ENCODE measurements at places on chromosomes 13 and 19.

GRCh38 chr13:20411638-20412342 lies 113.9 kb downstream of the CRYL1 start:
- DNase-seq = no peak

DNA sequence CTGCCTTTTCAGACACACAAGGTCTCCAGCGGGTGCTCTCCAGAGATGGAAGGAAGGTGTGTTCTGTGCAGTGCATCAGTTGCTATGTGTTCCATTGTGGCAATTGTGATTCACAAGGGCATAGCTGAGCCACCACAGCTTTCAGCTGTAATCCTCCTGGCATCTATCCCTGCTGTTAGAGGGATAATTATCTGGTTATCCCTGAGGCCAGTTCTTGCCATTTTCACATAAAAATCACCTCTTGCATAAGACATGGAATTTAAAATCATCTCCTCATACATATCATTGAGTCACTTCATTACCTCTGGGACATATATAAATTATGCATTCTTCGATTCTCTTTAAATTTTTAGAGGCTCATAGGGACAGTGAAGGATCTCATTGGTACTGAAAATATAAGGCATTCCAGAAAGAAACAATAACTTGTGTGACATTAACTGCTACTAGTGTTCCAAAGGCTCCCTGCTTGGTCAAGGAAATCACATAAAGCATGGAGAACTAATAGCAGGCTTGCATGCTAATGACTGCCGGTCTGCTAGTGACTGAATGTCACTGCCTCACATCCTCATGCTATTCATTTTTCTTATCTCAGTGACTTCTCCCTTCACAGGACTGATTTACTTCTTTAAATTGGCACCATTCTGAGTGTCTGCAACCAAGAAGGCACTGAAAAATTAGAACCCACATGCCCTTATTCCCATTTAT lies 214.0 kb downstream of the ENOX1 start:
- no peak for DNase-seq

DNA sequence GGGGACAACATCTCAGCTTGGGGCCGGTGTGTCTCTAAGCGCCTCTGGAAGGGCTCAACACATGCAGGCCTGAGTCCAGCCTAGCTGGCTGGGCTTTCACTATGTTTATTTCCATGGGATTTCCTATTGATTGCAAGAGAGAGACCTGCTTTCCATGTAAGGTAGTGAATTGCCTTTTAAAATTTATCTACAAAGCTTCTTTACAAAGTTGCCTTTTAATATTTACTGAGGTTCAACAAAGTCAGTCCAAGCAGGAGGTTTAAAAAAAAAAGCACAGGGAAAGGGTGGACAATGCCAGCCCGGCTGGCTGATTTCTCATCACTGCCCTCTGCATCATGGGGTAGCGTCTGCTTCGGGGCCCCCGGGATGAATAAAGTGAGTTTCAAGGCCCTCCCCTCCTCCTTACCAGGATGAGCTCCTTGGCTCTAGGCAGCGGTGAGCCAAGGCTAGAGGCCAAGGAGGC lies 15.8 kb downstream of the TLE2 start:
- DNase-seq = no peak

GRCh38 chr13:107585469-107586180 lies 629.7 kb downstream of the LIG4 start:
- DNase-seq = no peak

- DNase-seq = no peak
Observed at GRCh38 chr13:97512732-97513131, 78.8 kb downstream of the RAP2A start.

Data from renal pelvis (tissue), 12 donors.